ENCODE measurements at places on chromosomes 12 and 14. TPM values are rescaled to one million over a fixed set of nuclear protein-coding genes. Genes with fewer than 3 reads are reported as not detected.

COCH gene
- 0.06 TPM for polyA plus RNA-seq

RPGRIP1 gene
- 0.11 TPM for polyA plus RNA-seq

NOXRED1 gene
- polyA plus RNA-seq = 0.22 TPM

MORN3 gene
- 0.13 TPM for polyA plus RNA-seq

EPYC gene
- not detected for polyA plus RNA-seq

PYGL gene
- polyA plus RNA-seq = 69.0 TPM

CLEC1B gene
- polyA plus RNA-seq = not detected

TEAD4 gene
- 8.5 TPM for polyA plus RNA-seq

RHOJ gene
- polyA plus RNA-seq = 2.5 TPM

KCNH3 gene
- 0.24 TPM for polyA plus RNA-seq
